ENCODE measurements at places on chromosomes 12 and 14.

GRCh38 chr14:89110110-89110509 is 285.7 kb downstream of the TTC8 start:
- no peak for DNase-seq

- no peak for DNase-seq
Measured at GRCh38 chr14:31292937-31293616, 85.5 kb upstream of the HECTD1 start.

- DNase-seq = no peak
Measured at GRCh38 chr12:67758521-67758920, 110.0 kb downstream of the DYRK2 start.

DNA sequence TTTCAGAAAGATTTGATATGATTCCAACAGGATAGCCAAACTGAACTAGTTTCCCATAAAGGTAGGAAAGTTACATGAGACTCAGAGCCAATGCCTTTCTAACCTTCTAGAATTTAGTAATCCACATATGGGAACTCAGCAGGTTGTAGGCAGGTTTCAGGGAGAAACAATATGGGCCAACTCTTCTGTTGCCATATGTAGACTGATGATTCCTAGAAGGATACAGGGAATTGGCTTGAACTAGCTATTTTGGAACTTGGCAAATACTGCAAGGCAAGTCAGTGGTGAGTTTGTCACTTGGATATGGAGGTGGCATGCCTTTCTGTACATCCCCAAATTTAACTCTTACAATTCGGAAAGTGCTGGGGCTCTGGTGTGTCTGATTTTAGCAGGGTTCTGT is 15.5 kb downstream of the SUDS3 start:
- DNase-seq = no peak

DNA sequence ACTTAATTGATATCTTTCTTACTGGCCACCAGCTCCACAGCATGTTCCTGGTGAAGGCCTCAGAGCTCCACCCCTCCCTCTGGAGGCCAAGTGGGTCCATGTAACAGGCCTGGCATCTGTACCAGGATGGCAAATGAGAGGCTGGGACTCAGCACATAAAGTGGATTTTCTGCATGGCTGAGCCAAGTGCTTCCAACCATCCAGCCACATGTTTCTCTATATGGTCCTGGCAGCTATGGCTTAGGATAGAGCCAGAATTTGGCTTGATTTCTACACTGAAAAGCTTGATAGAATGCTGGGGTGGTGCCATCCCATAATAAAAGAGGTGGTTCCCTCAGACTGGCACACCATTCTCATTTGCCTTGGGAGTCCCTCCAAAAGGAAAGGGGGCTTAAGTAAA is 94.1 kb downstream of the PAX9 start:
- DNase-seq = no peak

GRCh38 chr12:119780786-119781434 is 96.2 kb downstream of the CIT start:
- DNase-seq = peak; percentile 51

DNA sequence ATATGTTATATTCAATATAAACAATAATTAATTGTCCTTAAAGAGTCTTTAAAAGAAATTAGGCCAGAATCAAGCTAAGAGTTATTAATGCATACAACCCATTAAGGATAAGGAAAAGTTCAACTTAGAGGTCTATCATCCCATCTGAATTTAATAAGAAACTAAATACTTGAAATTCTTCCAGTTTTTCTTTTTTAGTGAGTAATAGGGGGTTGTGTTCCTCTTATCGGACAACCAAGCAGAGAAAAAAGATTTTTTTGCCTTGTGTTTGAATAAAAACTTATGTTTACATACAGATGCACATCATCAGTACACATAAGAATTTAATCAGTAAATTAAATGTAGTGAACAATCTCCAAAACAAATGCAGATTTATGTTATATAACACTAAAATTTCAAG is 32.5 kb downstream of the PAWR start:
- DNase-seq = no peak

Data from glomerular endothelial cell (primary cell).